Effector memory CD8-positive, alpha-beta T cell (primary cell): ENCODE measurements at places on chromosomes 5 and 9.

GRCh38 chr5:18765304-18765703 lies 1131.0 kb downstream of the TAF11L14 start:
- no peak for DNase-seq

- no peak for DNase-seq
Measured at GRCh38 chr9:78109075-78109474, 77.5 kb upstream of the GNAQ start.

DNA sequence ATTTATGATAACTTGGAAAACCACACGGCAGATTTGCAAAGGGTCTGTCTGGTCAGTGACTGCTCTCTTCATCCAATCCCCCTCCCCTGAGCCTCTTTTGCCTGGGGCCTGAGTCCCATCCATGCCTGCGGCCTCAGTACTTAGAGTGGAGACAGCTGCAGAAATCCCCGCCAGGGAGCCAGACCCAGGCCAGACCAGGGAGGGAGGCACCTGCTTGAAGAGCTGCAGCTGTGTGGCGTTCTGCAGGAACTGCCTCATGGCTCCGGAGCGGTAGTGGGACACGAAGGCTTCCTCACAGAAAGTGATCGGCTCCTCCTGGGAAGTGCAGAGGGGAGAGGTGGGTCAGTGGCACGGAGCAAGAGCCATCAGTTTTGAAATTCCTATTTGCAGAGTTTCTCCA lies 101.6 kb downstream of the CRB2 start:
- no peak for DNase-seq

DNA sequence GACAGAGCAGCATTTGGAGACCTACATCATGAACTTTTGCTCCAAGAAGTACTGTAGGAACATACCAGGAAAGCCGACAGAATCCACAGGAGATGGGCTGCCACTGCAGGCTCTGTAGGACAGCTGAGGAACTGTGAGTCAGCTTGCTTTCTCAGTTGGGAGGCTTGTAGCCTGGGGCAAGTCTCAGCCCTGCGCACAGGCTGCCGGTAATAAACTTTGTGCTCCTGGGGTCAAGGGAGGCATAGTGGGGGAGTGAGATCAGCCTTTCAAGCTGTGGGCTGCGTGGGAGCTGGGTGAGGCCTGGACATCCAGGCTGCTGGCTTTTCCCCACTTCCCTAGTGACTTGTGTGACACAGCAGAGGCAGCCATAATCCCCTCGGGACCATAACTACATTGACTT lies 718.0 kb upstream of the CDH10 start:
- DNase-seq = no peak

GRCh38 chr9:83511051-83511450 lies 27.1 kb downstream of the FRMD3 start:
- no peak for DNase-seq

DNA sequence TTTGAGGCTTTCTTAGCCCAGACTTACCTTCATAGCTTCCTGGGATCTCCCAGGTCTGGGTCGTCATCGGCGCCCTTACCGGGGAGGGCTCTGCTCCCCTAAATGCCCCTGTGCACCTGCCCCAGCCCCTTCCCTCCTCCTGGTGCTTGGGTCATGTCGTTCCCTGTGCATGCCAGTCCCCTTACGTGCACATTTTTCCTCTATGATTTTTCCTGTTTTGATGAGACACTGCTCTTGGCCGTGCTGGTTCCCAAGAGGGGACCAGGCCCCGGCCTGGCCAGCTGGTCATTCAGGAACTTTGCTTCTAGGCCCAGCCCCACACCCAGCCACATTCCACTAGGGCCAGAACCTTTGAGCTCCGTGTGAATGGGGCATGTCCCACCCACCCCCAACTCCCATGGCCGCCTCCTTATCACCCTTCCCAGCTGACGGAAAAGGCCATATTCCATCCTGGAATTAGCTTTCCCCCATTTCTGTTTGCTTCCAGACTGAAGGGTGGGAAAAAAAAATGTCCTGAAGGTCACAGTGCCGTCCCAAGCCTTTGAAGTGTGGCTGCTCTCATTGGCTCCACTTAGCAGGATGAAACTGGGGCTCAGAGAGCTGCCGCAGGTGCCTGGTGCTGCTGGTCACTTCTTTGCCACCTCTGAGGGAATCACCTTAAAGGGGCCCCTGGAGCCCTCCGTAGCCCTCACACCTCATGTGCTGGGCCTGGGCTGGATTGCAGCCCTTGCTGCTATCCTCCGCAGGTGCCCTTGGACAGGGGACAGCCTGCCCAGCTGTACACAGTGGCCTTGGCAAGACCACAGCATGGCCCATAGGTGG lies 25.1 kb downstream of the ERGIC1 start:
- DNase-seq = no peak

DNA sequence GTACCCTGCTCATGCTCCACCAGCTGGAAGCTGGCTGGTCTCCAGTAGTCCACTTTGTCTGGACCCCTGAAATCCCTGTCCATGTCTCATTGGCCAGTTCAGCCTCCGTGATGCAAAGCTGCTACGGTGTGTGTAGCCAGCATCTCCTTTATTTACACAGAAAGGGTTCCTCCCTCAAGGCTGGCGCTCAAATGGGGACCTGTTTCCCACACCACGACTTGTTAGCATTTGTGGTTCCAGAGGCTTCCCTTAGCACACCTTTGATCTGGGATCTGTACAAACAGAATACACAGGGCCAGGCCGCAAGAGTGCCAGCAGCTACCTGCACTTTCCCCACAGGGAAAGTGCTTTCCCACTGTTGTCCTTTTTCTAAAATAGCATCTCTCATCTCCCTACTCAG lies 5.7 kb upstream of the SMU1 start:
- DNase-seq = no peak

GRCh38 chr9:115262477-115262876 lies 144.5 kb upstream of the TNC start:
- DNase-seq = no peak

- no peak for DNase-seq
Measured at GRCh38 chr5:160961761-160962160, 109.8 kb upstream of the ATP10B start.

DNA sequence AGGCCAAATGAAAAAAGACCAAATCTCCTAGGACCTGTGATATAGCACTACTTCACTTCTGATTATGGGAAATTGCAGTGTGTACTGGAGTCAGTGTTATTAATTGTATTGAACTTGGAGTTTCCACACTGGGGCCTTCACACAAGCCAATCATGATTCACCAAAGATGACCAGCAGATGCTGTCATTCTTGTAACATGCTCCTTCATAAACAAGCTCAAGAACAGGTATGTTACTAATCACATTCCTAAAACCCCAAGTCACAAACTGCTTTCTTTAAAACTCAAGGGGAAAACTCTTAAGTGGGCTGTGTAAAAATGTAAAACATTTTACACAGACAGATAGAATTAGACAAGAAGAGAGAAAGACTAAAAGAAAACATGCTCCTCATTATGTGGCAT lies 5.6 kb downstream of the KLHL3 start:
- DNase-seq = no peak

GRCh38 chr9:14062586-14063221 lies 251.2 kb downstream of the NFIB start:
- no peak for DNase-seq

DNA sequence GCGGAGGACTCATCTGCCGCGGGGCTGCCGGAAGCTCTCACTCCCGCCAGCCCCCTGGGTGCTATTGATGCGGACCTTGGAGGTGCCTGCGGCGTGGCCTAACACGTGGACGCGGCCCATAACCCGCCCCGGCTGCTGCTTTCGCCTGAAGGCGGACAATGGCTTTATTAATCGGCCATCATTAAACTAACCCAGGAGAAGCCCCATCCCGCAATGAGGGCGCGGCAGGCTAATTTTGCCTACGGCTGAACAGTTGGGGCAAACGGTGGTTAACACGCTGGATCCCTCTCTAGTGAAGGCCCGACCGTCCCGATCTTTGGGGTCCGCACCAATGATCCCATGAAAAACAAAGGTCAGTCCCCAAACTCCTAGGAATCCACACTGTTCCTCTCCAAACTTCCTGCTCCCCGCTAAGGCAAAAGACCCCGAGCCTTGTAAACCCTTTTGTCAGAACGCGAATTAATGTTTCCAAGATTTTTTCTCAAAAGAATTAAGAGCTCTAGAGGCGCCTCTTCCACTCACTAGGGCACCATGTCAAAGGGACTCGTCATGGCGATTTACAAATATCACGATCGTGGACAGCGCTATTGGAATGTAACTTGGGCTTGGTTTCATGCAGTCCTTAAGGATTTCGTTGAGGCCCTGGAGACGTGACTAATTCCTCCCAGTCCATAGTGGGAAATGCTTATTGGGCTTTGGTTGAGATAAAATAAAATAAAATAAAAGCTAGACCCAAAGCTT lies 193.1 kb downstream of the MEF2C start:
- no peak for DNase-seq

DNA sequence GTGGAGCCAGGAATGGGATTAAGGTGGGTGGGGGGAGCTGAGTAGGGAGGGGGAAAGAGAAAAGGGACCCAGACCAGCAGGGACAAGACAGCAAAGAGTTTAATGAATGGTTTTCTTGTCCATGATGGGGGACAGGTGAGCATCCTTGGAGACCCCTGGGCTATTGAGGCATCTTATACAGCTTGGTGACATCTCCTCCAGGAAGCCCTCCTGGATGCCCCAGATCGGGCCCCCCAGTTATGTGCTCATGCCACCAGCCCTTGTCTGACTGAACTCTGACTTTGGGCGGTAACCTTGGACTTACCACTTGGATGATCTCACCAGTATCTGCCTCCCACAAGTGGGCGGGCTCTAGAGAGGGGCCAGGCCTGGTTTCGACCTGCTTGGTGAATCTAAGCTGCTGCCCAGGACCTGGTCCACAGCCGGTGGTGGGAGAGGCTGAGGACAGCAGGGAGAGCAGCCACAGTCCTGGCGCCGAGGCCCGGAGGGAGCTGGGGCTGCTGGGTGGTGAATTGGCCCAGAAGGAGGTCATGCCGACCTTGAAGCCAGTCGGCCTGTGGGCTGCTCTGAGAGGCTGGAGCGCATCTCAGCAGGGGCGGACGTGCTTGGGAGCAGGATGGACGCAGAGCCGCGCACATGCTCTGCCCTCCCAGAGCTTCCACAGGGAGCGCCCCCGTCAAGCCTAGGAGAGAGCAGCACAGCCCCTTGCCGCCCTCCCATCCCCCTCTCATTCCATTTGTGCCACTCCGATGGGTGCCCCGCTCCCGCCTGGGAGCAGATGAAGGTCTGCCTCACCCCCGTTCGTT lies 36.2 kb downstream of the UNC5A start:
- no peak for DNase-seq

DNA sequence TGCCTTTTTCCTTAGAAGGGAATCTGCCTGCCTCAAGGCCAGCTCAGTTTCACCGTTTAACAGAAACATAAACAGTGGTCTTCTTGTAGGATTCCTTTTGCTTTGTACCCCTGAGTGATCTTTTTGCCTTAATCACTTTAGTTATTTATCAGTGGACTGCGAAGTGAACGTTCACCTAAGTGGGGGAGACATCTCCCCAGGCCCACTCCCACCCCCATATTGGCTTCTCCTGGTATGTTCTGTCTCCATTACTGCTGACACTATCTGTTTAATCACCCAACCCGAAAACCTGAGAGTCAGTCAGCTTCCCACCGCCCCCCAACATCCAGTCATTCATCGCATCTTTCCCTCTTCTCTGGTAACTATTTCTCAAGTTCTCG lies 1.4 kb downstream of the SKP2 start:
- no peak for DNase-seq

- no peak for DNase-seq
Measured at GRCh38 chr5:1732945-1733344, 66.7 kb downstream of the MRPL36 start.

GRCh38 chr5:111168608-111169007 lies 55.6 kb upstream of the CAMK4 start:
- DNase-seq = no peak

DNA sequence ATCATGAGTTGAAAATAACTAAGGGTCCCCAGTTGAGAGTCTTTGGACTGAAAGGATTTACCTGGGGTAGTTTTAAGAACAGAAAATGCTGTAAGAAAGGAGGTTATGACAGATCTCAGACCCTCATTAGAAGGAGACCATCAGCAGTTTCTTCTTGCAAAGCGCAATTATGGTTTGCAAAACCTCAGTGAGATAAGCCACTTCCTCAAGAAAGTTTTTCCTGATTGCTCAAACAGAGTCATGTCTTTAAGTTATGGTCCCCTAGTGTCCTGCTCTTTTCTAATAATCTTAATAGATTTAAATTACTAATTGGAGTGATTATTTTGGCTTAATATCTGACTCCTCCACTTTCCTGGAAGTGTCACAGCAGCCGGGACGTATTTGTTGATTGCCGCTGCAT lies 293.2 kb upstream of the KLF4 start:
- no peak for DNase-seq

- DNase-seq = no peak
Measured at GRCh38 chr9:115225459-115226116, 107.6 kb upstream of the TNC start.

DNA sequence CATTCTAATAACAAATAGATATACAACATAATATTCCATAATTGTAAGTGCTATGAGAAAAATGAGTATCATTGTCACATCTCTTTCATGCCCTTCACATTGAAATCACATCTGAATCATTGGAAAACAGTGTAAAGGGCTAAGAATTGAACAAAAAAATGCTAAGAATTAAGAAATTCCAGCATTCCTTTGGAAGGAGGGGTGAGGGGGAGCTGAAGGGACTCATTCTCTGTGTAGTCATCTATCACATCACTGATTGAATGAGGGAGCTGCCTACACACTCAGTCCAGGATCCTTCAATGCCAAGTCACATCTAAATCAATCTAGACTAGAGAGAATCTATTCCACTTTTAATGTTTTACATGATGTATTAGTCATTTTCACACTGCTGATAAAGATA lies 286.6 kb downstream of the DTWD2 start:
- DNase-seq = no peak

GRCh38 chr5:91424638-91425436 lies 41.7 kb upstream of the ARRDC3 start:
- no peak for DNase-seq

DNA sequence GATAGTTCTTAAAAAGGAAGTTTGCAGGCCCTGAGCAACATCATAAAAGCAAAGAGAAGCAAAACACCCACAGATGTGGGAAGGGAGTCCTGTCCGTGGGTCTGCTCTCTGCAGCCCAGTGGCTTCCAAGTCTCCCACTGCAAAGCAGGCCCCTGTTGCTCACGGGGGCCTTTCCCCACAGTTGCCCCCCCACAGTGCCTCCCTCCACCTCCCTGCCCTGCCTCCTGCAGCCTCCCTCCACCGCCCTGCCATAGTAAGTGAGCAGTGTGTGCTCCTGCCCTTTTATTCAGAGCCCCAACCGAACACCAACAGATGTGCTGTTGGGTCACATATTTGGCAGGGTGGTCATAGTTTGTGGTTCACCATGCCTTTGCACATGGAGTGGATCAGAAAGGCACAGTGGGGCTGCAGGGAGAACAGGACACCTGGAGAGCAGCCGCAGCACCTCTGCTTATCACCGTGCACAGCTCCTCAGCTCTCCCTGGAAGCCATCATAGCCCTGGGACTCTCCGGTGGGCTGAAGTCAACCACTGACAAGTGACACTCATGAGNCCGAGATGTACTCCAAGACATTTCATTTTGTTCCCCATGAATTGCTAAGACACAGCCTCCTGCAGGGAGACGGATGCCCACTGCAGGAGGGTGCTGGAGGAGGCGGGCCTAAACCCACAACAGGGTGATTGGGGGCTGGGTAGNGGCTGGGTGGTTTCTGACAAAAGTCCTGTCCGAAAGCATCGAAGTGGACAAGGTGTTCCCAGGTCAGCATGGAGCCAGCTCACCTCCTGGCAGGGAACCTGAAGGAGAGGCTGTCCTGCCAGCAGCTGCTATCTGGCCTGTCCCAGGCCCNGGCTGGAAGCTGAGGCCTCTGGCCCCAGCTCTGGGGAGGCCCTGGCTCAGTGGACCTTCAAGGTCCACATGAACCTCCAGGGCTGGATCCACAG lies 278.9 kb downstream of the GADD45G start:
- DNase-seq = no peak
